ENCODE measurements at places on chromosomes 2 and 18.
A peak's percentile ranks its signal among the peaks of the same experiment; 100 is the strongest.

- no peak for DNase-seq
Observed at GRCh38 chr18:55290898-55291297, 297.1 kb downstream of the TCF4 start.

DNA sequence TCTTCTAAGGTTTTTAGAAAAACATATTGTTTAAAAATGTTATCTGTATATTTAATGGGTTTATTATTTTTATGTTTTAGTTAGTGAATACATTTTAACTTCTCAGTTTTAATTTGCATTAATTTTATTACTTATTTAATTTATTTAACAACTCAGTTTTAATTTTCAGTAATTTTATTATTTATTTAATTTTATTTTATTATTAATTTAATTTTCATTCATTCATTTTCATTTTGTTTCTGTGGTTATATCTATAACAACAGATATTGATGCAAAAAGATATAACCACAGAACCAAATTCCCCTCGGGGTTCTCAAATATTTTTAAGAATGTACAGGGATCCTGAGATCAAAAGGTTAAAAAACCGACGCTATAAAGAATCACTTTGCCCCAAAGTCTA is 23.0 kb downstream of the FAM237A start:
- DNase-seq, result no peak

GRCh38 chr2:222797871-222798270 is 63.0 kb upstream of the ACSL3 start:
- peak; percentile 80 for DNase-seq

DNA sequence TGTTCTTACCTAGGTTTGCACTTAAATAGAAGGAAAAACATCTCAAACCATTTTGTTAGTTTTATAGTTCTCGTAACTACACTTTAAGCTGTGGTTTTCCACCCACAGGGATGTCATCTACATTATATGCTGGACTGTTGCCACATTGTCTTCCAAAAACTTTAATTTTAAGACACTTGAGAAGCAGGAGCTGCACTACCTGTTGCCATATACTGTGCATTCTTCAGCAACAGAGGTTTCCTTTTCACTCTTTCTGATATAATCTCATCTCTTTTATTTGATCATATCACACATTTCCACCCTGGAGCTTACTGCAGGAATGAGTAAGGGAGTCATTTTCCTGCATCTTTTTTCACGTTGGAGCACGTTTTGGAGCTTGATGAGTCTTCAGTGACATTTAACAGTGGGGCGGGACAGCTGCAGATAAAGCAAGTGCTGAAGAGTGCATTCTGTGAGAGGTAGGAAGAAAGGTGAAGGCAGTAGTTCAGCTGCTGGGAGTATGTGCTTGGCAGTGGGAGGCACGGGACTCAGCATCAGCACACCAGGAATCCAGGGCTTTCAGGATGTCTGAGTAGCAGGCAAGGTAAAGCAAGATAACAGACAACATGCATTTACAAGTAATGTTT is 3.8 kb downstream of the LIMS1 start:
- DNase-seq, result no peak

DNA sequence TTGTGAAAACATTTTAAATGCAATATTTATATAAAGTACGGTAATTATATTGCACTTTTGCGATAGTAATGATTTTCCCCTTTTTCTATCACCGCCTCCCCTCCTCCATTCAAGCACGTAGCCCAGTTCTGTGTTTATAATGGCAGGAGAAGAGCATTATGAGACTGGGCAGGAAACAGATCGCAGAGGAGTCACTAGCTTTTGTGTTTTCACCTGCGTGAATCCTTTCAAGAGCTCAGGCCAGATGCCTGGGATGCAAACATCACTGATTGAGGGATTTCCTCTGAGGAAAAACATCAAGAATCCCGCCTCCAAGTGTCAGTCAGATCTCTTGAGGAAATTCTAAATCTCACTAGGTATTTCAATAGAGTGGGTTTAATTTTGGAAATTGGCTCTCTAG is 178.4 kb upstream of the FN1 start:
- no peak for DNase-seq

GRCh38 chr2:196915507-196916189 is 10.9 kb downstream of the PGAP1 start:
- DNase-seq, result no peak

DNA sequence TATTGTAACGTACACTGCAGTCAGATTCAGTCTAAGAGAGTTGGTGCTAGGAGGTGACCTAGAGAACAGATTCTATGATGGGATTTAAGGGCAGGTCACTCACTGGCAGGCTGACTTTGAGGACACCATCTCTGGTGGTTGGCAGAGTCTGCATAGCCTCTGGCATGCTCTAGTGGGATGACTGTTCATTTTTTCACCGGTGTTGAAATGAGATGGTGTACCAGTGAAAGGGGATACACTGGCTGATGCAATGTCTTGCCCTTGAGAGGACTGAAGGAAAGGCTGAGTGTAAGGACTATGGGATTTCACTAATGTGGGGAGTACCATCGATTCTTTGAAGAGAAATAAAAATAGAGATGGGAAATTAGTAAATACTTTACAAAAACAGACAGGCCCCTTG is 186.9 kb upstream of the PIEZO2 start:
- DNase-seq, result no peak

DNA sequence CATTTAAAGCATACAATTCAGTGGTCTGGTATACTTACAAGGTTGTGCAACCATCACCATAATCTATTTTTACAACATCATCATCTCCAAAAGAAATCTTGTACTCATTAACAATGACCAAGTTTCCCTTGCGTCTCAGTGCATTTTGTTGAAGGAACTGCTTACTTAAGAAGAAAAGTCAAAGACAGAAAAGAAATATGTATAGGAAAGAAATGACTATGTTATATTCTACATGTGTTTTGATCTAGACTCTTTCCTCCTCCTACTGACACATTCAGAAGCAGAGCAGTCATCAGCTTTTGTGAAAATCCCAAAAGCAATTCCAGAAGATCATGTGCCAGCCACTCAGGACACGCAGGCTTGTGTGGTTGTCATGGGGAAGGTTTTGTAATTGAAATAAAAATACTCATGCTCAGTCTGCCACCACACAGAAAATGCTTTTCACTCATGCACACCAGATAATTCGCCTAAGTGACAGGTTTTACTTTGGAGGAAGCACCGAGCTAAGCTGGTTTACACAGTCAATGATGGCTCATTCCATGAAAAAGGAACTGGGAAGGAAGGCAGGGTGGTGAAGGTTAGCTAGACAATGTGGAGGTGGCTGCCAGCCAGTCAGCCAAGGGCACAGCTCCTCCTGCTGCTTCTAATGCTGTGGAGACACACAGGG is 158.5 kb upstream of the REV1 start:
- no peak for DNase-seq

GRCh38 chr18:58967751-58968254 is 103.1 kb downstream of the ZNF532 start:
- DNase-seq, result no peak

DNA sequence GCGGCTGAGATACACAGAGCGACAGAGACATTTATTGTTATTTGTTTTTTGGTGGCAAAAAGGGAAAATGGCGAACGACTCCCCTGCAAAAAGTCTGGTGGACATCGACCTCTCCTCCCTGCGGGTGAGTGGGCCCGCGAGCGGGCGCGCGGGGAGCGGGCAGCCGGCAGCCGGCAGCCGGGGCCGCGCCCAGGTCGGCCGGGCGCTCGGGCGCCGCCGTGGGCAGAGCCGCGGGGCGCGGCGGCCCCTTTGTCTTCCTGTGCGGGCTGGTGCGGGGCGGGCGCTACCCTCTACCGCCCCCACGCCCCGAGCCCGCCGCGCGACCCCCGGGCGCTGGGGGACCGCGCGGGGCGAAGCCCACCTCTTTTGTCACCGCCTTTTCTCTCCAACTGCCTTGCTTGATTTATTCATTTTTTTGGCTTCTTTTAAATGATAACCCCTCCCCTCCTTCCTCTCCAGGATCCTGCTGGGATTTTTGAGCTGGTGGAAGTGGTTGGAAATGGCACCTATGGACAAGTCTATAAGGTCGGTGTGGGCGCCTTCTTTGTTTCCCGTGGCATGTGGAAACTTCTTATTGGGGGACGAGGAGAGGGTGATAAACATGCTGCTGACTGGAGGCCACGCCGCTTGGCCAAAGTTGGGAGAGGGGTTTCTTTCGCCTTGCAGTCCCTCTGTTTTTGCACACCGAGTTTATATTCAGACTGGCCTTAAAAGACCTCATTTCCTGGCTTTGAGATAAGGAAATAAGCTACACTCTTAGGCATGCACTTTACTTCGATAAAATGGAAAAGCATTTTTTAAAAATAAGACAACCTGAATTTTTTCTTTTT is 722 bp downstream of the MAP4K4 start:
- DNase-seq, result peak; percentile 18

- DNase-seq, result no peak
Observed at GRCh38 chr2:223815186-223815883, 22.0 kb downstream of the AP1S3 start.

DNA sequence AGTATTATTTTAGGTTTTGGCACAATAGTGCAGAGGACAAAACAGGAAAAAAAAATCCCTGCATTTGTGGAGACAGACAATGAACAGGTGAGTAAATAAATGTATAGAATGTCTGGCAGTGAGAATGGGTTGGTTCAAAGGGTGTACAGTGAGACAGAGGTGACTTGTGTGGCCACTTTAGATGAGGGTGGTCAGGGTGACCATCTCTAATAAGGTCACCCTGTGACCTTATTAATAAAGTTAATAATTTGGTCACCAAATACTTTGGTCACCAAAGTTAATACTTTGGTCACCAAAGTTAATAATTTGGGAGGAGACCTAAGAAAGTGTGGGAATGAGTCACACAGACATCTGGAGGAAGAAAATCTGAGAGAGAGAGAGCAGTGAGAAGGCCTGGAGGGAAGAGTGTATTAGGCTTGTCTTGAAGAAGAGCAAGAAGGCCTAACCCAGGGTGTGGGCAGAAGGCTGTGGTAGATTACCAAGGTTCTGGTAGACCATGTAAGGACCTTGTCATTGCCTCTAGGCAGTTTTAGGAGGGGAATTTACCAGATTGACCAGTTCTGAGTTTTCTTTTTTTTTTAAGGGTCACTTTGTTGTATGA is 1368.4 kb upstream of the CELF4 start:
- no peak for DNase-seq

DNA sequence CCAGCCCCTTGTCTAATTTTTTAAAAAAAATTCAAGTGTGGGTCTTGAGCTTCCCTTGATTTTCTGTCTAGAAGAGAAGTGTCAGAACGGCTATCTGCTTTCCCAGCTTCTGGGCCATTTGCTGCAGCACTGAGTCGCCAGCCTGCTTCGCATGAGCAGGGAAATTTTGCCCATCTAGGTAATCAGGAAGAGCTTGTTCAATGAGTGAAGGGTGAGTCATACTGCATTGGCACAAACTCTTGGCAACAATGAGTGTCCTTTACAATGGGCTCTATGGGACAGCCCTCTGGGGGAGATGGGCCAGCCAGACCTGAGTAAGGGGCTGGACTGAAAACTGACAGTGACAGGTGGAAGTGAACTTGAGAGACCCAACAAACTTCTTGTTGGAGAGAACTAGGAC is 2.4 kb upstream of the RNF144A start:
- peak; percentile 44 for DNase-seq

- no peak for DNase-seq
Observed at GRCh38 chr18:13409997-13410396, 191.4 kb downstream of the LDLRAD4 start.

GRCh38 chr2:166375195-166375735 is 479 bp downstream of the SCN9A start:
- DNase-seq, result no peak

DNA sequence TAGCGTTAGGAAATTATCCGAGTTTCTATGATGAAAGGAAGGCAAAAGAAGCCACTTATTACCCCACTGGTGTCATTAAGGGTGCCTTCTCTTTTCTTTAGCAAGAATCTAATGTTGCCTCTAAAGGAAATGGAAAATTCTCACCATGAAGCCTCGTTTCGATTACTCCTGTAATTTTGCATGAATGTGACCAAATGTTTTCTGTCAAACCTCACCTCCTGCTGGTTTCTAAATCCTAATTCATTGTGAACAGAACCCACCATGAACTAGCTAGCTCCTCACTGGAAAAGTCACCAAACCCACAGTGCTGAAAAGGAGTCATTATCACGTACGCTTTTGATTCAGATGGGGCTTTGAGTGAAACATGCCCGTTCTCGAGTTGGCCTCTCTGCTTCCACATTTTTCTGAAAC is 119.9 kb downstream of the COPS8 start:
- no peak for DNase-seq

DNA sequence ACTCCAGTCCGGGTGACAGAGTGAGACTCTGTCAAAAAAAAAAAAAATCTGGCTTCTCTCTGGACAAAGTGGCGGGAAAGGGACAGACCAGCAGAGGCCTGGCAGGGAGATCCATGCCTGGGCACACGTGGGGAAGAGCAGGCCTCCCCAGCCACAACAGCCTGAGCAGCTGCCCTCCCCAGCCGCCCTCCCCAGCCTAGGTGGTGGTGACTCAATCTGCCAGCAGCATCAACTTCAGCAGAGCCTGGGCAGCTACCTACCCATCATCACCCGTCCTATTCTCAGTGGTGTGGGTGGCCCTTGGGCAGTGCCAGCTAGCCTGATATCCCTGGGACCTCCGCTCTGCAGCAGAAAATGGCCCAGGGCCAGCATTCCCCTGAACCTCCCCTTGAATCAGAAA is 612.4 kb downstream of the FBXO15 start:
- DNase-seq, result no peak

GRCh38 chr2:10232096-10232815 is 70.4 kb upstream of the HPCAL1 start:
- no peak for DNase-seq

GRCh38 chr2:238726670-238727584 is 121.0 kb upstream of the TWIST2 start:
- no peak for DNase-seq

- no peak for DNase-seq
Observed at GRCh38 chr2:31886700-31887099, 124.1 kb downstream of the MEMO1 start.

DNA sequence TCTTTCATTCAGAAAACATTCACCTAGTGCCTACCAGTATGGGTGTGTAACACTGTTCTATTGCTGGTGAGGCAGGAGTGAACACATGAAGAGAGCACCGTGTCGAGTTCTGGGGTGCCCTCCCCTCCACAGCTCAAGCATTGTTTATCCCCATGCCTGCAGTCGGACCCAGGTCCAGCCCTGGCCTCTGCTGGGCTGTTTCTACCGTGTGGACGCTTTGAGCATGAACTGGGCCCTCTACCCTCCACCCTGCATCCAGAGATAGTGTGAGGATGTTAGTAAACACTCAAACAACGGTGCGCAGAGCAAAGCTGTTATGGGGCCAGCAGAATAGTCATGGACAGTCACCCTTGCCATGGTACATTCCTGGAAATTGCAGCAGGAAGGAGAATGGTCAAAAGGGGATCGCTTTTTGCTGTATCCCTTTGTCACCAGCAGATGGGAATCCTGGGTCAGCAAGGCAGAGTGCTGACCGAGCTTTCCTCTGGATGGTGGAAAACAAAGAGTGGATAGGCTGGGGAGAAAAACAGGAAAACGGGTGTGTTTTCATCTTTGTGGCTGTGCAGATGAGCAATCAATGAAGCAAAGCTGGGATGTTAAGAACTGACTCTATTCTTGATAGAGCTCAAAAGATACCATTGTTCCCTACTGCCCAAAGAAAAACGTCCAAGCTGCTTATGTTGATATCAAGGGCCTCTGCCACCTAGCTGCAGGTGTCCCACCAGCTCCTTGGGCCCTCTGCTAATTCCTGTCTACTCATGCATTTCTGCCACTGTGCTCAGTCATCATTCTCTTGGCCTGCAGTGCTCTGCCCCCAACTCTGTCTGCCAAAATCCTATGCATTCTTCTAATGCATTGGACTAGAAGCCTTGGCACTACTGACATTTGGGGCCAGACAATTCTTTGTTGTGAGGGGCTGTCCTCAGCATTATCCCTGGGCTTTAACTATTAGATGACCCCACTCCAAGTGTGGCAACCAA is 38.7 kb downstream of the REEP1 start:
- no peak for DNase-seq

GRCh38 chr2:196551014-196551413 is 88.5 kb upstream of the CCDC150 start:
- no peak for DNase-seq
